ENCODE measurements at places on chromosomes 5 and 9.

DNA sequence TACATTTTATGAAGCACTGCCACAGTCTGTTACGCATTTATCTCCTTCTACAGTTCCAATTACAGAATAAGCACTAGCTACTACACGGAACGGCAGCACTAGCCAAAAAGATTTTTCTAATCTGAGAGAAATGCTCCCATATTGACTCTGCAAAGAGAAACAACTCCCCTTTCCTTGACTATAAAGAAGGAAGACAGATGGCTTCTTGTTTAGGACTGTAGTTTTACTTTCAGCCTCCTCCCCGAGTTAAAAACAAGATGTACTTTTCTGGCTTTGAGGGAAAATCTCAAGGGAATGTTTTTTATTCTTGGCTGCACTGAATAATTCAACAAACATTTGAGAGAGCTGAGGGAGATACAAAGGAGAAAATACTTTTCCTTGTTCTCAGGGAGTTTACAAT, 1.9 kb upstream of the SLC44A1 start:
- DNase-seq = no peak

GRCh38 chr9:123483191-123483803, 127.3 kb downstream of the CRB2 start:
- DNase-seq = no peak

DNA sequence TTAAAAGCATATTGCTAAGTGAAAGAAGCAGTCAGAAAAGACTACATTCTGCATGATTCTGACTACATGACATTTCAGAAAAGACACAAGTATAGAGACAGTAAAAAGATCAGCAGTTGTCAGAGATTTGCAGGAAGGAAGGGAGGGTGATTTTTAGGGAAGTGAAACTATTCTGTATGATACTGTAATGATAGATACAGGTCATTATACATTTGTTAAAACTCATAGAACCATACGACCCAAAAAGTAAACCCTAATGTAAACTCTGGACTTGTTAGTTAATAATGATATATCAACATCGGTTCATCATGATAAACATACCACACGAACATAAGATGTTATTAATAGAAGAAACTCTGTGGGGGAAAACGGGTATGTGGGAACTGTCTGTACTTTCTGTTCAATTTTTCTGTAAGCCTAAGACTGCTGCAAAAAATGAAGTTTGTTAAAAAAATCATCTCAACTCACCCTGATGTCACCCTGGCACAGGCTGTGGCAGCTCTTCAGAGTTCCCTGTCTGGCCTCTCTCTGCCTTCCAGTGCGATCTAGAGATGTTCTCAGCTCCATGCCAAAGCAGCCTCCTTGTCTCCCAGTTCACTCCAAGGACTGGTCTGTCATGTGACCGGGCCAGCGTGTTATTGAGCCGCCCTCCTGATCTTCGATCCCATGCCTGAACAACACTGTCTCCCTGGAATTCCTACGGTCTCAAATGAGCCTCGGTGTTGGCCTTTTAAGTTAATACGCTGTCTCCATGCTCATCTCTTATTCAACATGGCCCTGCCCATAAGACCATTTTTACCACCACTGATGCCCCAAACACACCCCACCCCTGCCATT, 35.4 kb downstream of the PRLR start:
- DNase-seq = no peak

- no peak for DNase-seq
These were observed 32.5 kb downstream of the RXRA start for GRCh38 chr9:134358662-134359319.

GRCh38 chr5:27353970-27354369, 315.6 kb upstream of the CDH9 start:
- no peak for DNase-seq

DNA sequence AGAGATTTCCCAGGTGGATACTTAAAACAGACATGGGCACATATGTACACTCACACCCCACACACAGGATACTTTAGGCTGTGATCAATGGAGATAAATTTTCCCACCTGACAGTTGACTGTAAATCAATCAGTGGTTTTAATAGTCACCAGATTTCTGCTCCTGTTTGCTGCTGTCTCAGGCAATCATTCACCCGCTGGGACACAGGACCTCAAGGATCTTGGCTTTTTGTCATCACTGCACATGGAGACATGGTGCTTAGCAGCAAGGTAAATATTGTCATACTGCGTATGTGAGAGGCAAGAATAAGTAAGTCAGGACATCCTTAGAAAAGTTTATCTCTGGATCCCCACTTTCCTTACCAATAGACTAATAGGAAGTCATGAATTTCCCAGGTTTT, 60.8 kb upstream of the KLF9 start:
- no peak for DNase-seq

- no peak for DNase-seq
These were observed 5.6 kb upstream of the MGAT4B start for GRCh38 chr5:179812135-179812825.

DNA sequence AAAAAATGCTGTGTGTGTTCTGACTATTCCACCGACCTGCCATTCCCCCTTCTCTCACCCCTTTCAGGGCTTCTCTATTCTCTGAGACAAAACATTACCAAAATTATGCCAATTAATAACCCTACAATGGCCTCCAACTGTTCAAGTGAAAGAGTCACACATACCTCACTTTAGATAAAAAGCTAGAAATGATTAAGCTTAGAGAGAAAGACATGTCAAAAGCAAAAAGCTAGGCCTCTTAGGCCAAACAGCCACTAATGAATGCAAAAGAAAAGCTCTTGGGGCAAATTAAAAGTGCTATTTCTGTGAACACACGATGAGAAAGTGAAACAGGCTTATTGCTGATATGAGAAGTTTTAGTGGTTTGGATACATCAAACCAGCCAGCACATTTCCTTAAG, 279.6 kb upstream of the GRAMD2B start:
- no peak for DNase-seq

- DNase-seq = no peak
These were observed 5.5 kb downstream of the OTULIN start for GRCh38 chr5:14669975-14670374.

DNA sequence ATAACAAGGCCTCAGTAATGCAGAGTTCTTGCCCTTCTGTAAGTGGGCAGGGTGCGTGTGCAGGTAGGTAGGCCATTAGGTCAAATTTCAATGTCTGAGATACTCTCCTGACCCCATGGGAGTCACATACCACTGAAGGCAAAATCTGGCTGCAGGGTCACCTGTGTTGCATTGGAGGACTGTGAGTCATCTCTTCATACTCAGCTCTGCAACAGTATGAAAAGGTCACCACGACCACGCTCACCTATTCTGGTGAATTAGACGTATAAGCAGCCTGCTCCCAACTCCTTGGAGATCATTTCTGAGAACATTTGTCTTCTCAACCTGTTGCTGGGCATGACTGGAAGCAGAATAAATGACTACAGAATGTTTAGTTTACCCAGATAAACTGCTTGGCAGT, 599.8 kb downstream of the PDE4D start:
- DNase-seq = no peak

- DNase-seq = no peak
These were observed 123.9 kb upstream of the PUM3 start for GRCh38 chr9:2967766-2968165.

GRCh38 chr5:178649580-178649979, 22.7 kb upstream of the CLK4 start:
- no peak for DNase-seq

DNA sequence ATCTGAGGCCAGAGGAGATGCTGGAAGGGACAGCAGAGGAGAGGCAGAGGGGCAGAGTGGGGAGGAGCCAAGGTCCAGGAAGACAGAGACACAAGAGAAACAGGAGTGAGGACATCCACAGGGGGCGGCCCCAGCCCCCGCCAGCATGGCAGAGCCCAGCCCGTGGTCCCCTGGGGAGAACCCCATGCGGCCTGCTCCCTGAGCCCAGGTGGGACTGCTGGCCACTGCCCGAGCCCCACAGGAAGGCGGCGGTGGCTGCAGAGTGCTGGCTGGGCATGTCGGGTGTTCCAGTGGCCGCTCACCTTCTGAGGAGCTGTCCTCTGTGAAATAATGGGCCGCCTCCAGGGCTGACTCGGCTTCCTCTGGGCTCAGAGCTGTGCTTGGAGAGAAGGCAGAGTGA, 8.9 kb upstream of the MRNIP start:
- no peak for DNase-seq

DNA sequence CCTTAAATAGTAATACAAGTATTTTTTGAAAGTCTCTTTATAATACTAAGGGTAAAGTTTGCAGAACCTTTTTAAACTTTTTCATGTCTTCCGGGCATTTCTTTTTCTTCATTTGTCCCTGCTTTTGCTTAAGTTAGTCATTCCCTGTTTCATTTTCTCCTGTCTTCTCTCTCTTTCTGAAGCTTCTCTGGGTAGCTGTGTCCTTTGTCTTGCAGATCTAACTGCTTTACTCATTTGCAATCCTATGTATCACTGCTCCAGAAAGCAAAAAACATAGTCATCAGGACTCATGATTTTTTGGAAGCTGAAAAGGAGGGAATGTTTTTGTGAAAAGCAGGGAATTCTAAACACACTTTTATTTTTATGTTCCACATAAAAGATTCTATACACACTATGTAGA, 301.7 kb downstream of the MRPS30 start:
- DNase-seq = no peak

GRCh38 chr5:167821151-167821550, 470.3 kb upstream of the WWC1 start:
- no peak for DNase-seq

GRCh38 chr9:94083384-94083783, 880 bp upstream of the PTPDC1 start:
- no peak for DNase-seq

DNA sequence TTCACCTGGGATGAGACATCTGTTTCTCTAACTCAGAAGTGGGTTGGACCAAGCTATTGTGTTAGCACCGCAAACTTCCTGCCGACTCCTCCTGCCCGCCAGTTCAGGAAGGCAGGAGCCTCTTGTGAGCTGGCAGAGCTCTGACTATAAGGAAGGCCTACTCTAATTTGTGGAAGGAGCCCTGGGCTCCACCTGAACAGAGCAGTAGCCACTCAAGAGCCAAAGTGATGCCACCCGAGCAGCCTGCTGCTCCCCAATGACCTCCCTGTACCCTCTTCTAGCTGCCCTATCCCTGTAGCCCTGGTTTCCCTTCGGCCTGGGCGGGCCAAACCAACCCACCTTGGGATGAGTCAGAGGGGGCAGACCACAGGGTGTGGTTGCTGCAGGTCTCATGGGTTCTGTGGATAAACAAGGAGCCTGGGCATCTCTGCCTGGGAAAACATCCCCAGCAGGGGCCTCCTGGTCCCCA, 81.6 kb downstream of the PSD2 start:
- DNase-seq = no peak

DNA sequence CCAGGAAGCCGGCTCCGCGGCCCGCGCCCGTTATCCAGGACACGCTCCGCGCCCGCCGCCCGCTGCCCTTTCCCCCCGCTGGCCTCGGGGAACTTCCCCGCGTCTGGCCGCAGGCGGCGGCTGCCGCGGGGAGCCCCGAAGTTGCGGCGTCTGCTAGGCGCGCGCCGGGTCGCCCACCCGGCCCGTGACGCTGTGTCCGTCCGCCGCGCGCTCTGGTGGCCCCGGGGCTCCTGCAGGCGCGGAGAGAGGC, 621 bp upstream of the GCNT4 start:
- DNase-seq = no peak

DNA sequence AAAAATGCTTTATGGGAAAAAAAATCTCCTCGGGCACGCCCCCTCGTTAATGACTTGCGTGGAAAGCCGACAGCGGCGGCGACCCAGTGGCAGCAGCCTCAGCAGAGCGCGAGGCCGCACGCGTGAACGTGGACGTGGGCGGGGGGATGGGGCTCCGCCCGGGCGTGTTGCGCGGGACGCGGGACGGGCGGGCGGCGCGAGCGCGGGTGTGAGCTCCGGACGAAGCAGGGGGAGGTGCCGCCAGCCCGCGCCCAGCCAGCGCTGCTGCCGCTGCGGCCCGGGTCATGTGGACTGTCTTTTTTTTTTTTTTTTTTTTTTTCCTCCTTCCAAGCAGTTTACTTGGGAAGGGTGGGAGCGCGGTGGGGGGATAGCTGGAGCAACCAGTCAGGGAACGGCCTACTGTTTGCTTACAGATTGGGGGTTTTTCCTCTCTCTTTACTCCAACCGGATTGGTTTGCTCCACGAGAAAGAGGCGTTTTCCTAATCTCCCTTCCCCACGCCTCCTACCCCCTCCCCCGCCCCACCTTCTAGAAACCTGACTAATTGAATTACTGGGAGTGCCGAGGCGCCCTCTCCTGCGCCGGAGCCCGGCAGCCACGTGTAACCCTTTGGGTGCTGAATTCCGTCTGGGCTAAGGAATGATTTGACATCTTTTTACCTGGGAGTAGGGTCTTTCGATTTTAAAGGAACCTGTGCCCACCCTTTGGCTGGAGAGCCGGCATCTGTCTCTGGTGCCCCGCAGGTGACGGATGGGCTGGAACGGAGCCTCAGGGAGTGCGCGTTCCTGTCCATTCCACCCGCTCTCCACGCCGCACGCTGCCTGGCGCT, 1.7 kb upstream of the EFNA5 start:
- peak; percentile 91 for DNase-seq

DNA sequence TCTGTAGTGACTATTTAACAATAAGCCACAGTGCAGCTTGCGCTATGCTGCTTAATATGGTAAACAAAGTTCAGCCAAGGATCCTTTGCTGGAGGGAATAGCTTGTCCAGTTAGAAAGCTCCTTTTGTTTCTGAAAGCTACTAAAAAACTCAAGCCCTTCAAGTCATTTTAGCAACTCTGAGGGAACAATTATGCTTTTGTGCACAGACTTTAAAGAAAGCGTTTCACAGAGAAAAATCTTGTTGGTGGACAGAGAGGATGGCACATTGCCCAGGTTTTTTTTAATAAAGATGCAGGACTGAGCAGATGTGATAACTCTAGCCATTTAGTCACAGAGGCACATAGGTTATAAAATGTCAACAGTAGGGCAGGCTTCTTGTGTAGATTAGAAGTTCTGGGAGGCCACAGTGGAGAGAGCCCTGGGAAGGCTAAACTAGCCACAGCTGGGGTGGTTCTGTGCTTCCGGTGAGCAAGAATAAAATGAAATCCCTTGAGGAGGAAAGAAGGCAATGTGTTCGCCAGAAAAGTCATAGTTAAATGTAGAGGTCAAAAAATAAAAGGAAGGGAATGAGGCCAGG, 63.4 kb downstream of the ALDH7A1 start:
- DNase-seq = no peak

GRCh38 chr5:153624451-153624765, 133.9 kb downstream of the GRIA1 start:
- no peak for DNase-seq

GRCh38 chr9:127056446-127056845, 66.0 kb downstream of the ANGPTL2 start:
- no peak for DNase-seq

DNA sequence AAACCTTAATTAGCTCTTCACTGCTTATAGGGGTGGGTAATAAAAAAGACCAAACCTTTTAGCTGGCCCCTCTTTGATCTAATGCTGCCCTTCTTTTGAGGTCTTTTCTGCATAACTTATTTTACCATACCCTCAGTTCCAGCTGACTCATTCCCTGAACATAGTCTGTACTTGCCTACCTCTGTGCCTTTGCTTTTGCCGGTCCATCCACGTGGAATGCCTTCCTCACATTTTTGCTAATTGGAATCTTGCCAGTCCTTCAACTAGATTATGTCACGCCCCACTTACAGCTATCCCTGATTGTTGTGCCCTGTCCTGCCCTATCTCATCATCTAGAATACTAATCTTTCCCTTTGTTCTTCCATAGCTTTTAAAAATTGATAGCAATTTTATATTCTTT, 44.2 kb downstream of the FAF2 start:
- no peak for DNase-seq
